ENCODE measurements at places on chromosomes 4 and X.
A peak's percentile ranks its signal among the peaks of the same experiment; 100 is the strongest.

- peak; percentile 2 for DNase-seq
These were observed 75.1 kb downstream of the CEP44 start for GRCh38 chr4:174358829-174359228.

DNA sequence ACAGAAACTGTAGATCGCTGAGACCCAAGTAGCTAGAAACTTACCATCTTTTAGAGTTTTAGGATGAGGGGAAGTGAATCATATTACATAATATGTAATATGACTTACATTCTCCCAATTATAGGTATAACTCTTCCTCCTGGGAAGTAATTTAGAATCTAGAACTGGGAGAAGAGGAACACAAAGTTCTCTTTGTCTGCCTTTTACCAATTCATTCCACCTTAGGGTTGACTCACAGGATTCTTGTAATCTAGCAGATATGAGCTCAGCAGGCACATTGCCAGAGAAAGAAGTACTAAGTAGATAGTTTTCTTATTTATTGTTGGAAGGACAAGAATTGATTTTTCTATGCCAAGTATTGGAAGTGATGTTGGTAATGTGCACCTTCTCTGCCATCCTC lies 58.0 kb upstream of the CCSER1 start:
- DNase-seq: no peak

DNA sequence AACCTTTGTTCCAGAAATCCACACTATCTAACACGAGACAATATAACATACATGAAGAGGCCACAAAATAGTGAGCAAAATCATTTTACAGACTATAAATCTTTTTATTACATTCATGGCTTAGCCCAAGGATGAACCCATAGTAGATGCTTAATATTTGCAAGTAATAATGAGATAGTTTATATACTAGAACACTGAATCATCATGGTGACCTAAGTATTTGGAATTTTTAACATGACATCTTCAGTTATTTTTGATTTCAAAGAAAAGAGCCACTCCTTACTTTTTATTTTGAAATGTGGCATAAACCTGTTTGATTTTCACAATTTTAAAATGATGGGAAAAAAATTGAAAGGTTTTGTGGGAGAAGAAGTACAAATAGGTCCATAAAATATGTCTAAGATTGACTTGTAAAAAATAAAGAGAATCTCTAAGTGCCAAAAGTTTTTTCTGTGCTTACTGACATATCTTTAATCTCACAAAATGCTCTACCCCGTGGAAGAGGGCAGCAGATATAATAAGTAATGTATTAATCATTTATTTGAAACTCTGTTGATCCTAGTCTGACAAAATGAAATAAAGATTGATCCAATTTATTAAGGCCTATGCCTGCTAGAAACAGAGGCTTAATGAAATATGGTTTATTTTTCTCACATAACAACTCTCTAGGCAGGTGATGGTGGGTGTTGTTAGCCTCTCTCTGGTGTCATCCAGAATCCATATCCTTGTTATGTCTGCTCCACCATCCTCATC lies 224.5 kb upstream of the CENPE start:
- DNase-seq: no peak

- no peak for DNase-seq
These were observed 70.6 kb downstream of the TMEM144 start for GRCh38 chr4:158280856-158281255.

DNA sequence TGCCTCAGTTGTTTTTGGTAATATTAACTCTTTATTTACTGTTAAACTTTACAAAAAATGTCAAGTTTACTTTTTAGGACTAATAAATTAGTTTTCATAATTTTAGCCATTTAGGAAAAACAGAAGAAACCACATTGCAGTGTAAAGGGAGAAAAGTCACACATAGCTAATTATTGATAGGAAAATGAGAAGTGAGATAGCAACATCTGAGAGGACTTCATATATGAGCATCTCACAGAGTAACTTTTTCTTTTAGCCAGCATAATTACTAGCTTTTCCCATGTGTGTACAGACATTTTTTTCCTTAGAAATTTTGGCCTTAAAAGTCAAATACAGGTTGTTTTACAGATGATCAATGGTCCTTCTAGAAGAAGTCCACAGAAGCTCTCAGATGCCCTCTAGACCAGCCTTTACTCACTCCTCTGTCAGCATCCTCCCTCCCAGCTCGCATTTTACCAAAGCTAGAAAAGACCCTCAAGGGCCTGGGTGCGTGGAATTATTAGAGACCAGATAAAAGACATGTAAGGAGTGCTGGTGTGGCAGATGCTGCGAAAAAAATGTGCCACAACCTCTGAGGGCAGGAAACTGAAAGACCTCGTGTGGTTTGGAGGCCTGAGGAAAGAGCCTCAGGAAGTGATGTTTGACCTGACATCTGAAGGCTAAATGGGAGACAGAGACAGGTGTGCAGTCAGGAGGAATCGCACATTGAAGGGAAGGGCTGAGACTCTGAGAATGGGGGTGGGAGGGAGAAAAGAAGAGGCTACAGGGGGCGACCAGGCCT lies 156.9 kb downstream of the CBR4 start:
- DNase-seq: no peak

- no peak for DNase-seq
These were observed 64.0 kb downstream of the PTTG2 start for GRCh38 chr4:38024206-38024509.

Data from NB4 (cell line).